ENCODE measurements at places on chromosomes 1 and 21.

DNA sequence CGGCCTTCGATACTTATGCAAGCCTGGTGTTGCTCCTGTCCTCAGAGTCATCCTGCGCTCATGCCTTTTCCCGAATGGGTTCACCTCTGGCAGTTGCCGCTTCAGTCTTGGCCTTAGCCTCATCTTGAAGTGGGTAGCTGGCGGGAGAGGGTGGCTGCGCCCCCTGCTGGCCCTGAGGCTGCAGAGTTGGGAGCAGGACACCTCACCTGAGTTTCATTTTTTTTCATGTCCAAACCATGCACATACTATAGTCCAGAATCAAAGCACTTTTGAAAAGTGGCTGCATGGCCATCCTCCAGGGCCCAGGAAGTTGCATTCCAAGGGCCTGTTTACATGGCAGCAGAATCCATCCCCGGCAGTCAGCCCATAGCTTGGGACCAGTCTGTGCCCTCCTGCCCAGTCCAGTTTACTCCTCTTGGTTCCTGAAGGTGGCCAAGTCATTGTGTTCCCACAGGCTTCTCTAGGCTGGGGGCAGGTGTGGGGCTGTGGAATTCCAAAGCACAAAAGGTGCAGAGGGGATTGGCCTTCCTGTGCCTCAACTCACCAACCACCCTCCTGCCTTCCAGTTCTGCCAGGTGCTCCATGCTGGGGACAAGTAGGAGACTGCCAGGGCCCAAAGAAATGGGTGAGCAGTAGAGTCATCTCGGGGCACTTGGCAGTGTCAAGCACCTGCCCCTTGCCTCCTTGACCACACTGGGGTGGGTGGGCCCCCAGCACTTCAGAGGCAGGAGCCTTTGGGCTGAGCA is 44.0 kb downstream of the YARS1 start:
- peak; percentile 63 for DNase-seq

- DNase-seq, result no peak
Measured at GRCh38 chr1:228854907-228855306, 119.6 kb downstream of the RHOU start.

DNA sequence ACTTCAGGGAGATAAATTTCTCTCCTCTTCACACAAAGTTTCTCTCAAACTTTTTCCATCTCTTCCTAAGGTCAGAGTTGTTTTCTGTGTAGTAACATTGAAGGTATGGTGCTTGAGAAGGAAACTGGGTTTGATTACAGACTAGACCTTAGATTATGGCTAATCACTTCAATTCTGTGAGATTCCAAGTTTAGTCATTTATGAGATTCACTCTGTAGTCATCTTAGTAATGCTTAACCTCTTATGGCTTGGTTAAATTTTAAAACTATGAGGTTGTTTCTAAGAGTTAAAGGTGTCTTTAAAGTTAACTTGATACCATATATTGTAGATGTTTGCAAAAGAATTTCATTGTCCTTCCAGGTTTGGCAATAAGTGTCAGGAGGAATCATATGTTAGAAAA is 1092.2 kb downstream of the KCNT2 start:
- no peak for DNase-seq

DNA sequence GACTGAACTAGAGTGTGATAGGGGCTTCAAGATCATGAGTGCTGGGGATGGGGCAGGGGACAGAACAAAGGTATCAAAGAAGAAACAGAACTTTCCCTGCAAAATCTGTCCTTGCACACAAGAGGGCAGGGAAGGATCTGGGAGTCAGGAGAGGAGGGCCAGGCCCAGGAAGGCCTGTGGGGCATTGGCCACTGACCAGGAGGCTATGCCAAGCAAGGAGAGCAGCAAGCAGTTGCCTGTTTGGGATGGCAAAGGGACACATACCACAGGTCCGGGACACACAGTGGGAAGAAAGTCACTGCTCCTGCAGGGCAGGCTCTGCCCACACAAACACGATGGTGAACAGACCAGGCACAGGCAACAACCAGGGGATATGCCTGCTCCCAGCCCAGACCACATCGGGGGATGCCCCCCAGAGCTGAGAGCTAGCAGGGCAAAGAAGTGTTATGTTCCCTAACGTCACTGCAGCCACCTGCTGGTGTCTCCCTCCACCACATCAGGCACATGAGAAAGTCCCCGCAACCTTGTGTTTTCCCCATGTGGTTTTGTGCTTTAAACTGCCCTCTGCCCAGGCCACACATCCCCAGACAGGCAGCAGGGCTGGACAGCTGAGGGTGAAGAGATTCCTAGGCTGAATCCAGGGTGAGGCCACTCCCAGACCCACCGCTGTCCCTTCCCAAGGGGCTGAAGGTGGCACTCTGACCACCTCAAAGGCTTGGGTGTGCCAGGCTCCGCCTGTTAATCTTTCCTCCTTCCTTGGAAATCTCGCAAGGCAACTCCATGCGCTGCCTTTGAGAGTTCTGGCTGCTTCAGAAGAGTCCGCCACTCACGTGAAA is 53.6 kb downstream of the KIF21B start:
- DNase-seq, result no peak

GRCh38 chr1:11188381-11188780 is 774 bp upstream of the ANGPTL7 start:
- DNase-seq, result no peak

- no peak for DNase-seq
Measured at GRCh38 chr1:229900220-229900619, 166.8 kb upstream of the GALNT2 start.

- DNase-seq, result no peak
Measured at GRCh38 chr1:204577794-204578478, 61.7 kb downstream of the MDM4 start.

DNA sequence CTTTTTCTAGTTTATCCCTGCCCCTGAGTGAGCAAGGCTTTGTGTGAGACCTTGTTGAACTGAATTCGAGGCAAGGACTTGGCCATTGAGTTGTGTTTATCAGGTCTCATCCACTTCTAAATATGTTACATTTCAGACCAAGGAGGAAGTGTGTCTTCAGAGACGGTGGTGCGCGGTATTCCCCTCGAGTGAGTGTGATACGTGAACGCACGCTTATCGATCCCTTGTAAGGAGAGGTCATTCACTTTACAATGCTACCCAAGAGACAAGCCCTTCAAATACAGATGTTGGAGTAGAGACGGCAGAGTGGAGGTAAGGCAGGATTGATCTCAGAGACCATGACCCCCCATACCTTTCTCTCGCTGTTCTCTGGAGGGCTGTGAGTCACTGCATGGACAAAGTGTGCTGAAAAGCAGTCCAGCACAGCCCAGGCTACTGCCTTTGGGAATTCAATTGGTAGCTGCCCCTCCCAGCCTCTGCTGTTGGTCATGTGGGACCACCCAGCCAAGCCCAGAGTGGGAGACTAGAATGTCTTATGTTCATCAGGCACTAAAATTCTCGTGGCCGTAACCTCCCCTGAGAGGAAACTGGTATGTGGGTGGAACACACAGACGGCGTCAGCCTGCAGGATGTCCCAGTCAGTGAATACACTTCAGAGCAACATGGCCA is 16.3 kb upstream of the MTARC1 start:
- no peak for DNase-seq

Measured in stimulated activated CD4-positive, alpha-beta T cell treated with anti-CD3 and anti-CD28 coated beads, Interleukin-1b, Interleukin-23, amount 100 ng/mL, for 1 hour (primary cell).